ENCODE measurements at places on chromosomes 2 and 18.

GRCh38 chr2:72932045-72932740 is 14.9 kb downstream of the EMX1 start:
- DNase-seq: no peak

GRCh38 chr2:238291550-238292281 is 3.3 kb upstream of the PER2 start:
- DNase-seq: no peak

DNA sequence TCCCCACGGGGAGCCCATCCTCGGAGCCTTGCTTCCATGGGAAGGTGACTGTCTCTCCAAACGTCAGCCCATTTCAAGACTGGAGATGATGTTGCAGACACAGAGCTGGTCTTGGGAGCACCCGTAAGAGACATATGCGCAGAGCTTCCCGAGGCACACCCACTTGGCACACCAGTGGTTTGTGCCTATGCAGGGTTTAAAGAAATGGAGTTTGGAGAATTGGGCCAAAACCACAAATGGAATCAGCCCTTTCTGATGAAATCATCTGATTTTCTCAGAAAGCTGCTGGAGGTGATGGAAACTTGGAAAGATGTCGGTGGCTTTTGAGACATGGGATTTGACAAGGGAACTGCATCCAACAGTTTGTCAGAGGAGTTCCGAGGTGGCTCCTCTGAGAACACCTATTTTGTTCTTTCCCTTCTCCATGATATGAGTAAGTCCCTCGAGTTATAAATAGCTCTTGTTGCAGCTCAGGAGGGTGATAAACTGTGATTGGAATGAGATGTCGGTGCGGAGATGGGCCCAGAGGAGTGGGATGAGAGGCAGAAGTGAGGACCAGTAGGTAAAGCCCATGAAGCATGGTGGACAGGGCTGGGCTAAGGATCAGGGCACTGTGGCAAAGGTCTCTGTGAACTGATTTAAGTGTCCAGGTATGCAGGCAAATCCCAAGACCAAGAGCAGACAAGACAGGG is 225.7 kb downstream of the ACKR3 start:
- DNase-seq: no peak

DNA sequence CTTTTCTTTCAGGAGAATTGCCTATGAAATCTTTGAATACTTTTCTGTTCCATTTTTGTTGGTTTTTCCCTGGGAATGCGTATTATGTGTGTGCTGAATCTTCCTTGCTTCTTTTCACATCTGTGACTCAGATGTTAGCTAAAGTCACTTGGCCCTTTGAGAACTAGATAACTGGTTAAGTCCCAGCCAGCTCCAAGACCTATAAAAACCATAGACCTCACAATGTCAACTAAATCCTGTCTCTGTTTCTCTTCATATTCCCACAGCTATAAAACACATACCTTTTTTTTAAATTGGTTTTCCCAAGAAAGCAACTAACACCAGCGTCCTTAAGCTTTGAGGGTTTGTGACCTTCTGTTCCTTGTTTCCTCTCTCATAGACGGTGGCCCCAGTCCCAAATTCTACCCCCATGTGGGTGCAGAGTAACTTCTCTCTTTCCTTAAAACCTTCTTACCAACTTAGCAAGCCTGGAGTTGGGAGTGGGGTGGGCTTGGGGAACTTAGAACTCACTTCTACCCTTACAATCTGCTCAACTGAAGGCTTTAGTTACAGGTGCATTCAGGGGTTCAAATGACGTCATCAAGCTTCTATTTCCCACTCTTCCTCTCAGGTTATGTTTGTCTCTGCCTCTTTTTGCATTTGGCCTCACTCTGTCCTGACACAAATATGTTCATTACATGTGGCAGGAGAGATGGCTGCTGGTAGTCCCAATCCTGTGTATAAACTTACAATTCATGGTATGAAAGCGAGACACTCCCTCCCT is 58.1 kb upstream of the TGIF1 start:
- DNase-seq: no peak

- no peak for DNase-seq
Measured at GRCh38 chr2:201774546-201774945, 6.2 kb downstream of the ALS2 start.

DNA sequence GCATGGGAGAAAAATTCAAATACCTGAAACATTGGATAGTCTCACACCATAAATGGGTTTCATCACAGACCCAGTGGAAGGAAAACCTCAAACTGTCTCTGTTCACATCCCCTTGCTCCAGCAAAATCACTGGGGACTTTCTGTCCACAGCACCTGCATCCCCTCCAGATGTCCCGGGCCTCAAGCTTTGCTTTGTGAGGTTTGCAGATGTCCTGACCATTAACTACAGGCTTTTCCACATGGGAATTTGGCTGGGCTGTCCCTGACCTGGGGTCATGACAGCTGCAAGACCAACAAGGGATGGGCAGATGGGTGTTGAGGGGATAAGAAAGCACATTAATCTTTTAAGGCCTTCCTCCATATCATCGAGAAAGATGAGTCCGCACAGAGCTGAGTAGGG is 427.9 kb downstream of the TXNL1 start:
- no peak for DNase-seq

GRCh38 chr2:100624536-100624935 is 61.7 kb downstream of the PDCL3 start:
- no peak for DNase-seq

DNA sequence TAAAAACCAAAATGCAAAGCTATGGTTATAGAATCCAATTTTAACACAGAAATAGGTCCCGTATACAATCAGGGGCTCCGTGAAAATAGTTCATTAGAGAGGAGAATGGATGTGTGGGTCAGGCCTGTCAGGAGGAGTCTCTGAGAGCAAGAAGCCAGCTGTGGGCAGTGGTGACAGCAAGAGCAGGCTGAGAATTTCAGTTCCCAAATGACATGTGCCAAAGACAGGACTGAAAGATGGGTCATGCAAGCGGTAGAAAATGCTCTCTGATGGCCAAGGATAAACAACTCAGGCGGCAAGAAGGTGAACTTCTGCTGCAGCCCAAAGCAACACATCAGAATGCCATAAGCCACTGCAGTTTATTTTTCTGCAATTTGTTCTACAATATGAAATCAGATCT is 100.4 kb downstream of the CCDC141 start:
- DNase-seq: no peak

- DNase-seq: no peak
Measured at GRCh38 chr2:235780401-235780800, 286.6 kb downstream of the AGAP1 start.

DNA sequence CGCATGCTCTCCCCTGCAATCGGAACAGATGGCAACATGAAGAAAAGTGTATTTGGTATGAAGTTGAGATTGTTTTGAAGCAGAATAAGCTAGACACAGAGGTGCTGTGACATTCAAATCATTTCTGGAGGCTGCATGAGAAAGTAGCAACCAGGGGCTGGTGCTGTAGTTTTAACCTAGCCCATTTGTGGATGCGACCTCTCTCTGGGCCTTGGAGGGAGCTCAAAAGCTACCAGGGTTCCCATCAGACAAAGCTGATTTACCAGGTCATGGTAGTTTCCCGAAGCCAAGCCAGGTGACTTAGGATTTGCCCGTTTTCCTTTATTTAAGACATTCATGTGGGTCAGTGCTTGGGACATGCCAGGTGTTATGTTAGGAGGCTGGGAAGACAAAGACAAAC is 77.5 kb downstream of the CIB4 start:
- no peak for DNase-seq

DNA sequence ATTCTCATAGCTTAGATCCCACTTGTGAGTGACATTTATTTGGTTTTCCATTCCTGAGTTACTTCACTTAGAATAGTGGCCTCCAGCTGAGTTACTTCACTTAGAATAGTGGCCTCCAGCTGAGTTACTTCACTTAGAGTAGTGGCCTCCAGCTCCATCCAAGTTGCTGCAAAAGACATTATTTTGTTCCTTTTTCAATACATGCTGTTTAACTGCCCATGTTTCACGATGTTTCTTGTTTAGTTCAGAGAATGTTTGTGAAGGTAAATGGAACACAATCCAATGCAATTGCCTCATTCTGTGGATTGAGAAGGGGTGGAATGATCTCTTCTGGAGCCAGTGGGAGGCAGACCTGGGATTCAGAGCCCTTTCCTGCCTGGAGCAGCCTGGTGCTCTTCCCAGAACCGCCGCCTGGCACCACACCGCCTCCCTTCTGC is 273.5 kb upstream of the ATP5MC3 start:
- DNase-seq: no peak

DNA sequence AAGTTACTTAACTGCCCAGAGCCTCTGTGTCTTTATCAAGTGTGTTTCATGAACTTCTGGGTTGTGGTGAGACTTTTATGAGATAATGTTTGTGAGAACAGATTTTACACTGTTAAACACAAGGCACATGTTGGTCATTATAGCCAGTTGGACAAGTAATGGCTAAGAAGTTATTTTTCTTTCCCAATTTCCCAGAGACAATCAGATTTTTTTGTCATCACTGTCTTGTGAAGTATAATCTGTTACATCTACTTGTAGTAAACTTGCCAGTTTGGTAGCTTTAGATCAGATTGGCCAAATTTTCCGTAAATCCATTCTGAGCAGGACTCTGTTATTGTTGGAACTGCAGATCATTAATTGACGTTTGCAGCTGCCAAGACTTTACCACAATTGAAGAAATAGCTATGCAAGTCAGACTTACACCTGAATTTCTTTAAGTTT is 838.8 kb downstream of the SLC4A3 start:
- DNase-seq: no peak

- DNase-seq: no peak
Measured at GRCh38 chr18:10124967-10125366, 211.2 kb downstream of the VAPA start.

DNA sequence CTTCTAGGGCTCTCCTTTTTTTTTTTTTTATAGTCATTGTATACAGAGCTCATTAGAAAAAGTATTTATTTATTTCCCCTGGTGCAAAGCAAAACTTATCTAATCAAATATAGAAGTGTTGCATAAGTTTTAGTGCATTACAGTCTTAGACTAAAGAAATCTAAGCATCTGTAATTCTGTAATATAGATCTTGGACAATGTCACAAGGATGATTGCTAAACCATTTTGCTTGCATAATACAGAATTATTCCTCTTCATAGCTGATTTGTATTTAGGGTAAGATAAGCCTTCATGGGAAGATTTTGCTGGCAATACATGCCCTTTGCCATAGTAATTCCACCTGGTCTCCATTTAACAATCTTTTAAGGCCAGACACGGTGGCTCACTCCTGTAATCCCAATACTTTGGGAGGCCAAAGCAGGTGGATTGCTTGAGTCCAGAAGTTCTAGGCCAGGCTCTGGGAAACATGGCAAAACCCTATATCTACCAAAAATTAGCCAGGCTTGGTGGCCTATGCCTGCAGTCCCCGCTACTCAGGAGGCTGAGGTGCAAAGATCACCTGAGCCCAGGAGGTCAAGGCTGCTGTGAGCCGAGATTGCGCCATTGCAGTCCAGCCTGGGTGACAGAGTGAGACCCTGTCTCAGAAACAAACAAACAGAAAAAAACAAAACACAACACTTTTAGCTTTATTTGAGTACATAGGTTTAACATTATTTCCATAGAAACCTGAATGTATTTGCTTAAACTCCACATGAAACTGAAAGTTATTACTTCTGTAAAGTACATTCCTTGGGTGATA is 2.2 kb upstream of the ACADL start:
- no peak for DNase-seq

DNA sequence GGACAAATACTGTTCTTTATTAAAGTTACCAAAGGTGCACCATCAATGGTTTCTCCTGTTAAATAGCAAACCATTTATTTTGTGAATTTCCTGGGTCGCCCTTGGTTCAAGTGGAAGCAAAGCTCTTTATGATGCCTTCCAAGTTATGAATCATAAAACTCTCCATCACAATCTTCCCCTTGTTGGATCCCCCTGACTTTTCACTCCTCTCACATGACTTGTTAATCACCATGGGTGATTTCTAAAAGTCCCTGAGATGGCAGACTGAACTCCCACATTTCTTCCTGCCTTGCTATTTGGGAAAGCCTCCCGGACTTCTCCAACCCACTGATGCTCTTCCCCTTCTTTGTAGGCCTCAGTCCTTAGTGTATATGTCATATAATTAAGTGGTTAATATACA is 176.0 kb downstream of the THADA start:
- no peak for DNase-seq

GRCh38 chr2:144372410-144373080 is 147.4 kb downstream of the ZEB2 start:
- DNase-seq: no peak

GRCh38 chr2:162989507-162989906 is 150.9 kb upstream of the KCNH7 start:
- DNase-seq: no peak

- no peak for DNase-seq
Measured at GRCh38 chr2:134153294-134153880, 100.5 kb upstream of the MGAT5 start.

DNA sequence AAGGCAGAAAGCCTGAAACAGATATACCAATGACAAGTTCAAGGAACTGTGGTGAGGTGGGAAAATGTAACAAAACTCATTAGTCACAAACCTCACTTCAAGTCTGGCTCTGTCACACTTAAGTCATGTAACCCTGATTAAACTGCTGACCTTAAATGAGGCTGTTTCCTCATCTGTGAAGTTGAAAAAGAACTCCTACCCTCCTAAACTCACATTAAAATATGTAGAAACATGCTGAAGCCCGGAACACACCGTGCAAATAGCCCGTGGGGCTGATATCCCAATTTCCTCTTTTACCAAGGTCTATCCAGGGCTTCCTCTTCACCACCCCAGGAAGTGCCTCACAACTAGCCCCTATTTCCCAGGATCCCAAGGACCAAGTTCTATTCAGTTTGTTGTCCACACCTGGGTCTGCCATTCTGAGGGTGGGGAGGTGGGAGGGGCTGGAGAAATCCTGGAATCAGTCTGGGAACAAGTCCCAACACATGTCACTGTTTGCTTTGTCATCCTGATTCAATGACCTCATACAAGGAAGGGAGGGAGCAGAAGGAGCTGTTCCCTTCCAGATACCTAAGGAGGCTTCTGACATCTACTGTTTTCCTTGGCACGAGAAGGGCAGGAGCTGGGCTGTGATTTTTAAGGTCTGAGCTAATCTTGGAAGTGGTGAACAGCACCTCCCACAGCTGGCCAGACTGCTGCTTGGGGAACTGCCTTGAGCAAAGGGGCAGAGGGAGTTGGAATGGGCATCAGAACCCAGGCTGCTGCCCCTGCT is 42.3 kb downstream of the SLC4A1AP start:
- DNase-seq: no peak

GRCh38 chr2:224927011-224927410 is 115.3 kb downstream of the DOCK10 start:
- no peak for DNase-seq

GRCh38 chr2:188601927-188602326 is 310.3 kb downstream of the GULP1 start:
- DNase-seq: no peak

DNA sequence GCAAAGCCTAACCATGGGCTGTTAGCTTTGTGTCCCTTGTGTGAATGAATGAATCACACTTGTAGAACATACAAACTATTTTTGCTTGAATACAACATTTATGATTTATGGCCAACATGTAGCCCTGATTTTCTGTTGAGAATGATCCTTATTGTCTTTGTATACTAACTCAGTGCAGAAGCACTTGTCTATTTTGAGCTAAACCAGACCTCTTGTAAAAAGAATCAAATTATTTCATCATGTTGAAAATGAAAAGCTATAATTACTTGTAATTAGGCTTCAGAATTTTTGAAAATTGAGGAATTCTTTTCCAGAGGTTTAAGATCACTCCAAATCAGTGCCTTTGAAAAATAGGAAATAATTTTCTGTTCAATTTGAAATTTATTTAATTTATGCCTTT is 85.9 kb downstream of the ZNF407 start:
- no peak for DNase-seq

GRCh38 chr2:65436824-65437221 is 4.4 kb upstream of the SPRED2 start:
- DNase-seq: no peak

Data from effector memory CD4-positive, alpha-beta T cell (primary cell).